ENCODE measurements at places on chromosomes 3 and 15.

DNA sequence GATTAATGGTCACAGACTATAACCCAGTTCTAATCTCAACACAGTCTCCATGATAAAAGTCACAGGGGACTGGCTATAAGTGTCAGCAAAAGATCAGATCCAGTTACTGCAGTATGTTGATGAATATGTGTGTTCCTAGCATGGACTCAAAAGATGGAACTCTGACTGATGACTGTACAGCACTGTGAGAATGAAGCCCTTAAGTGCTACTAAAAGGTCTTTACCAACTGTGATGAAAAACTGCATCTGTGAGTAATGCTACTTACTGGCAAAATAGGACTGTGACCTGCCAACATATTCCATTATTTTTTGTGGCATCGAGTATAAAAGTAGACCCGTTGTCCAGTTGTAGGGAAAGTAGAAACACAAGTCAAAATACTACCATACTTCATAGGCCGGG, 284.2 kb downstream of the ROBO2 start:
- no peak for DNase-seq

DNA sequence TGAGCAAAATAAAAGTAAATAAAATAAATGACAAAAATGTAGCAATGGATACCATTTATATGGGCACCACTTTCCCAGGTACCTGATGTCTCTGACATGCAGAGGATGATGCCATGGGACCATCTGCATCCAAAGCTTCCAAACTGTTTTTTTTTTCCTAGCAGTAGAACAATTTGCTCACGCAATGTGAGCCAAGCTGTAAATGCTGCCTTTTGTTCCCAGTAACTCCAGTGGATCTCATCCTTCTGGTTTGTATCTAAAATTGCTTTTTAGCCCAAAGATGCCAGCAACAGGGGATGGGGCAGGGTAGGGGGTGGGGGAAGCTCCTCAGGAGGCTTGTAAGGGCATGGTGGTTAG, 32.7 kb downstream of the SLC12A8 start:
- no peak for DNase-seq

GRCh38 chr15:31200735-31201151, 99.2 kb upstream of the TRPM1 start:
- DNase-seq = peak; percentile 37

GRCh38 chr15:91311986-91312385, 211.9 kb downstream of the SV2B start:
- no peak for DNase-seq

DNA sequence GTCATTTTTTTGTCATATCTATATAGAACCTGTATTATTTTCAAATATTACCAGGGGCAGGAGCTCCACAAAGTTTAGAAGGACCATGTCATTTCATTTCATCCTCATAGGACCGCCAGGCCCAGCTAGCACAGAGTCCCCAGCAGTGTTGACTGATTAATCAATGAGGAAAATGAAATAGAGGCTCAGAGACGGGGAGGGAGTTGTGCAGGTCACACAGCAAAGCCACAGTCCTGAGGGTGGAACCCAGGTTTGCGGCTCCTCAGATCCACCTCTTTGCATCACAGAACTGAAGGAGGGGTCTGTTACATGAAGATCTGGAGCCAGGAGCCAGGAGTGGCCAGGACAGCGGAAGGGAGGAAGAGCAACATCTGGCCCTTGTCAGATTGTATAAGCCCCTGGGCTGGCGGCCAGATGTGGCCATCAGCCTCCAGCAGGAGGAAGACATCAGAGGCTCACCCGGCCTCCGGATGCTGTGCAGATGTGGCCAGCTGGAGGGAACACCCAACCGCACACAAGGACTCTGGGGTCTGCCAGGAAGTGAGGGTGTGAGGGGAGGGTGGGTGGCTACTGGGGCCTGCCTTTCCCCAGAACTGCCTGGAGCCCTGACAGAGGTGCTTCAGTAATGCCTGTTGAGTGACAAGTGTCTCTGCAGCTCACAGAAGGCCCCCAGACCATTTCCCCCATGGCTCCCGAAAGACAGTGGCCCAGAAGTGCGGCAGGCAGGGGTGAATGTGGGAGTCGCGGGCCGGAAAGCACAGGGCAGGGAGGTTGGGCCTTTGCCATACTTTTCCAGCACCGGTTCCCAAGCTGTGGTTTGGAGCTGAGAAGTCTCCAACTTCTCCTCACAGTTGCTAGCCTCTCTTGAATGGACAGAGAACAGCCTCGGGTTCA, 21.3 kb downstream of the EFCC1 start:
- DNase-seq = no peak

DNA sequence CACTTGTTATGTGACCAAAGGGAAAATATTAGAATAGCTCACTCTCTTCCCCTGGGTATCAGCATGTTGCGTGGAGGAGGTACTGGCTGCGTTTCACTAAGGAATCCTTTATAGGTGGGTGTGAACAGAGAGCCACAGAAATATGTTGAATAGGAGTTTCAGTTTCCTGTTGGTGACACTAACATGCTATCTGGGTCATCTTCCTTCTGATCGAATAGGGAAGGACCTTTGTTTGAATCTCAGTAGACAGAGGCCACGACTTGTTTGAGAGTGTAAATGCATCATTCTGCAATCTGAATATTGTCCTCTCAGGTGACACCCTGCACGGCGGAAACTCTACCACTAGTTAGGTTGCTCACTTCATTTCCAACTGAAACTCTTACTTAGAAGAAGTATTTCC, 157.9 kb upstream of the SLC2A2 start:
- DNase-seq = no peak

DNA sequence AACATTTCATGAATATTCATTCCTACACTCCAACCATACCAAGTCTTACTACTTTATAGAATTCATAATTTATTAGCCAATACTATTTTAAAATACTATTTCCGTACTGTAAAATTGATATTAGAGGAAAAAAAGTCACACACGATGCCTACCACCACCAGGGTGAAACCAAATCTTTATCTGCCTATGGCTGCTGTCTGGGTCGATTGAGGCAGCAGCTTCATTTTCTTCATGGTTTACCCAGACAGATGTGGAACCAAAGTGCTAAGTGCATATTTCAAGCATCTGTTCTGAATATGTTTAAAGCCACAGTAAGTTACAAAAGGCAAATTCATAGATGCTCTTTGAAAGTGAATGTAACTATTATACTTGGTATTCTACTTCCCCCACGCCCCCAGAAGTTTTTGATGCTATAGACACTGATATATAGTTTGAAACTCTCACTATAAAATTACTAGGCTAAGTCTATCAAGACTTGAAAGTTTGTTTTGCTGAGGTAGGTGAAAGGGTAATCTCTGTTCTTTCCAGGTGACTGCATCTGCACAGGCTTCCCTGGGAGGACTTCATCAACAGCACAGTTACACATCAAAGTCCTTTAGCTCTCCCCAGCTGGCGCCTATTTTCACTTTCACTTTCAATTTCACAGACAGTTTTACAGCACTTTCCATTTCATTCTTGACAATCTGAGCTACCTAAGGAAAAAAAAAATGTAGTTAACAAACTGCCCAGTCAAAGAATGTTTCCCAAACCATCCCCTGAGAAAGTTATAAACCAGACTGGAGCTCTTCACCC, 113.9 kb downstream of the POLQ start:
- DNase-seq = peak; percentile 13

All from stimulated activated CD4-positive, alpha-beta T cell treated with anti-CD3 and anti-CD28 coated beads, Interleukin-4, amount 100 ng/mL, for 48 hours (primary cell).